Nephron progenitor cell (in vitro differentiated cells): ENCODE measurements at places on chromosomes 13 and 19.

- peak; percentile 12 for DNase-seq
Measured at GRCh38 chr13:37640499-37640898, 41.9 kb upstream of the POSTN start.

- DNase-seq = no peak
Measured at GRCh38 chr19:15696654-15697194, 23.8 kb downstream of the CYP4F12 start.

DNA sequence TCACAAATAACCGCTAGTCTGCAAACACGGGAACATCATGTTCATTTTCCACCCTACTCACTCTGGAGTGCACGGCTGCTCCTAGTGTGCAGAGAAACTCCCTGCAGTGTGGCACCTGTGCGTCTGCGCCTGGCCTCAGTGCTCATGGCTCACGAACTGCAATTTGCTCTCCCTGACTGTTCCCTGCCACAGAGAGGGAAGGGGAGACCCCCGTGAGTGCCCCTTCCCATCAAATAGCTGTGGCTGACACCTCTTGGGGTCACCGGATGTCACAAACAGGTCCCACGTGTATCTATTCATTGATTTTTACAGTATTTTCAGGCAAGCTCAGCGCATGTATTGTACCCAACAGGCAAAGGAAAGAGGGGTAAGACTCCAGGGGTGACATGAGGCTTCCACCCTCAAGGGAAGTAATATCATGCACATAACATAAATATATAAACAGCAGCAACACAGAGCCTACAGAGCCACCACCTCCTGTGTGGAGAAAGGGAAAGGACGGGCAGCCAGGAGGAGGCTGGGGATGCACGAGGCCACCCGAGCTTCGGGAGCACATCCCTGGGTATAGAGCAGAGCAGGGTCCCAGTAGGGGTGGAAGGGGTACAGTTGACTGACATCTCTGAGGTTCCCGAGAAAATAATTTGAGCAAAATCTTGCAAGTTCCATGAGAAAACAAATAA lies 140.3 kb upstream of the SOX1 start:
- DNase-seq = no peak

- DNase-seq = no peak
Measured at GRCh38 chr13:105847527-105848291, 687.8 kb downstream of the EFNB2 start.

- no peak for DNase-seq
Measured at GRCh38 chr13:98500963-98501421, 75.9 kb downstream of the STK24 start.

GRCh38 chr19:37691881-37692504 lies 27.6 kb downstream of the ZNF607 start:
- DNase-seq = peak; percentile 66

- DNase-seq = no peak
Measured at GRCh38 chr13:107675847-107676550, 539.3 kb downstream of the LIG4 start.

GRCh38 chr13:72390909-72391308 lies 336.5 kb downstream of the MZT1 start:
- DNase-seq = no peak

DNA sequence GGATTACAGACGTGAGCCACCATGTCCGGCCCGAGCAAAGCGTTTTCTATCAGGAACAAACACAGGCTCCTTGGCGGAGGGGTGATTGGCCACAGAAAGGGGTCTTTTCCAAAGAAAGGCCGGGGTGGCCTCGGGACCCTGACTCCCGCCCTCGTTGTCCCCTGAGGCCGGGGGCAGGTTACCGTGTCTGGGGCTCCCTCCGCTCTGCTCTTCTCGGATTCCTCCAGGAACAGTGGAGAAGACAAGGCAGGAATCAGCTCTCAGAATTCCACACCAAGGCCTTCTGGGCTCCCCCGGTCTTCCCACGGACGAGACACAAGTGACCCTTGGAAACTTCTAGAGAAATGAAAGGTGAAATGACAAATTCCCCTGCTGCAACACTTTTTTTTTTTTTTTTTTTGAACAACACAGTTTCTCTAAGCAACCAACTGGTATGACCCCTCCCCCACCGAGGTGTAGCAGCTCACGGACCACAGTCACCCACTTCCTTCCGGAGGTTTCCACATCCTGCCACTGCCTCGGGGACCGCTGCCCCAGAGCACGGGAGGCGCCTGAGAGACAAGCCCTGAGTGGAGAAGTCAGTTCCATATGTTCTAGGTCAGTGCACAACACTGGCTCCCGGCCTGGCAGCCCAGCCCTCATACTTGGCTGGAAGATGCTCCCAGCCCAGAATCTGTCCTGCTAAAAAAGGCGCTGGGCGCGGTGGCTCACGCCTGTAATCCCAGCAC lies 11.0 kb downstream of the MOB3A start:
- no peak for DNase-seq

- DNase-seq = no peak
Measured at GRCh38 chr13:49897713-49898112, 38.4 kb downstream of the SPRYD7 start.

- no peak for DNase-seq
Measured at GRCh38 chr19:7018828-7019227, 2.4 kb downstream of the MBD3L2B start.

- DNase-seq = no peak
Measured at GRCh38 chr13:113978741-113979481, 5.0 kb upstream of the C13orf46 start.

DNA sequence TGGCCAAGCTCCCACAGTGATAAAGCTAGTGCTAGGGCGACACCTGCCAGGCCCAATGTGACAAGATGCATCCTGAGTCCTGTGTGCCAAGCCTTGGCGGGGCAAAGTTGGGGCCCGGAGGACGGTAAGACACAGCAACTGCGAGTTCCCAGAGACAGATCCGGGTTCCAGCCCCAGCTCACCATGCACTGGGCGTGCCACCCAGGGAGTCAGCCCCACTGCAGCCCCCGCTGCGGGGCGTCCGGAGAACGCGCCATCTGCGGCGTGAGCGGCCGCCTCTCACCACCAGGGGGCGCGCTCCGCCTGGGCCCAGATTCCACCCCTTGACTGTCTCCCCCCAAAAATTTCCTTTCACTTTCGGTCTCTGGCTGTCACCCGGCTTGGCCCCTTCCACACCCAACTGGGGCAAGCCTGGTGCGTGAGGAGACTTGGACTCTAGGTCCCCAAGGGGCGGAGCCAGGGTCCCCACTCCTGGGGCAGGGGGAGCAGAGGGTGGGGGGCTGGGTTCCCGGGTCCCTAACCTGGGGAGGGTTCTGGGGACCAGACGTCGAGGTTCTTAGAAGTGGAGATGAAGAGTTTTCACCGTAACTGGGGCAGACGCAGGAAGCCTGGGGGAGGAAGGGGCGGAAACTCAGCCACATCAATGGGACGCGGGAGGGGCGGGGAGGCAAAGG lies at the start of gene FLT3LG:
Gene FLT3LG (plus strand): TSS at position 348 of the 674 bp plus-strand sequence. CDS start 425 bp downstream, outside the sequence.
- peak; percentile 73 for DNase-seq

GRCh38 chr13:98033277-98034247 lies 80.1 kb downstream of the IPO5 start:
- DNase-seq = peak; percentile 36

GRCh38 chr13:110220471-110220870 lies 86.5 kb downstream of the COL4A1 start:
- no peak for DNase-seq

DNA sequence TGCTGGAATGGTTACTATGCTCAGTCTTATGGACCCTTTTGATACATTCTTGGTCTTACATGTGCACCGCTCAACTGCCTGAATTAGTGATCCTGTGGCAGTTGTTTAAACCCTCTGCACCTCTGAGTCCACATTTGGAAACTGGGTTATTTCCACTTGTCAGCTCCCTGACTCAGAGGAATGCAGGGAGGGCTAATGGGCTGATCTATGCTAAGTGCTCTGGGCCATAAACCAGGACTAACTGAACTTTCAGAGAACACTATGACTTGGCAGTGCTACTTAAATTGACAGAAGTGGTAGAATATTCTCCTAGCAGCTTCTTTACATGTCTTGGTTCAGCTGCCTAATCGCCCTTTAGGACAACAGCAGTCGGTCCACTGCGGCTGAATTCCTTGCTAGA lies 26.8 kb upstream of the MED4 start:
- DNase-seq = peak; percentile 8

DNA sequence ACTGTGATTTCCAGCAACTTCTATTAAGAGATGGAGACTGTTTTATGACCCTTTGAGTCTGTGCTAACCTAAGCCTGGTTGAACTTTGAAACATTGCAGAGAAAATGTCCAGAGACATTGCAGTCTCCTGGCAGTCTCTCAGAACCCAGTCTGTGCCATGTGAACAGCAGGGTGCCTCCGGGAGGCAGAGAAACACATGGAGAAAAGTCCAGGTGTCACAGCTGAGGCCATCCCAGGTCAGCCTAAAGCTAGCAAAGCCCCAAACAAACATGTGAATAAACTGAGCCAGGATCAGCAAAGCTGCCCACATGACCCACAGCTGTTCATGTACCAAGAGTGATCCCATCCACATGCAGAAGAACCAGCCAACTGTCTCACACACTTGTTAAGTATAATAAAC lies 7.8 kb downstream of the CYP4F11 start:
- no peak for DNase-seq

- no peak for DNase-seq
Measured at GRCh38 chr13:51921790-51922740, 60.3 kb downstream of the CCDC70 start.

GRCh38 chr19:55255618-55256423 lies 3.0 kb downstream of the PPP6R1 start:
- DNase-seq = peak; percentile 33

- DNase-seq = no peak
Measured at GRCh38 chr13:112114391-112114790, 47.4 kb downstream of the SOX1 start.

DNA sequence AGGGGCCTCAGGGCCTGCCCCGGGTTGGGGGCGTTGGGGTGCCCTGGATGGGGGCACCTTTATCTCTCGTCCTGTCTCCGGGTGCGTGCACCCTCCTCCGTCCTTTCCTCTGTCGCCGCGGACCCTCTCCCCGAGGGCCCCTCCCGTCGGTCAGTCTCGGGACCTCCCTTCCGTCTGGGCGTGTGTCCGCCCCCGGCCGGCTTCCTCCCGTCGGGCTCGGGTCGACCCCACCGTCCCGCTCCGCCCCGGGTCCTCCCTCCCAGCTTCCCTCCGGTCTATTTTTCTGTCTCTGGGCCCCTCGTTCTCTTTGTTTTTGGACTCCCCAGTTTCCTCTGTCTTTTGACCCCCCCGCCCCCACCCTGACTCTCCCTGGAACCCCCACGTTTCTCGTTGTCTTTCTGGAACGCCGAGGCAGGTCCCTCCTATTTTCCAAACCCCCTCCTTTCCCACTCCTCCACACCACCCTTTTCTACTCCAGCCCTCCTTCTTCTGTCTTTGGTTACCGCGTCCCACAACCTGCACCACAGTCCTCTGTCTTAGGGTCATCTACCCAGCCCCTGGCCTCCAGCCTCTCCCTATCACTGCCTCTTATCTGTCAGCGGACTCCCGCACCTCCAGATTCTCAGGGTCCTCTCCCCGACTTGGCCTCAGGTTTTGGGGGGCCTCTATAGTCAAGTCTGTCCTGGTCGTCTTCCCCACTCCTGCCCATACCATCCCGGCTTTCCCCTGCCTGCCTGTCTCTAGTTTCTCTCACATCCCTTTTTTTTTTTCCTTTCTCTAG lies 757 bp downstream of the EGLN2 start:
- peak; percentile 58 for DNase-seq

- DNase-seq = no peak
Measured at GRCh38 chr19:16328824-16329482, 4.3 kb downstream of the KLF2 start.

DNA sequence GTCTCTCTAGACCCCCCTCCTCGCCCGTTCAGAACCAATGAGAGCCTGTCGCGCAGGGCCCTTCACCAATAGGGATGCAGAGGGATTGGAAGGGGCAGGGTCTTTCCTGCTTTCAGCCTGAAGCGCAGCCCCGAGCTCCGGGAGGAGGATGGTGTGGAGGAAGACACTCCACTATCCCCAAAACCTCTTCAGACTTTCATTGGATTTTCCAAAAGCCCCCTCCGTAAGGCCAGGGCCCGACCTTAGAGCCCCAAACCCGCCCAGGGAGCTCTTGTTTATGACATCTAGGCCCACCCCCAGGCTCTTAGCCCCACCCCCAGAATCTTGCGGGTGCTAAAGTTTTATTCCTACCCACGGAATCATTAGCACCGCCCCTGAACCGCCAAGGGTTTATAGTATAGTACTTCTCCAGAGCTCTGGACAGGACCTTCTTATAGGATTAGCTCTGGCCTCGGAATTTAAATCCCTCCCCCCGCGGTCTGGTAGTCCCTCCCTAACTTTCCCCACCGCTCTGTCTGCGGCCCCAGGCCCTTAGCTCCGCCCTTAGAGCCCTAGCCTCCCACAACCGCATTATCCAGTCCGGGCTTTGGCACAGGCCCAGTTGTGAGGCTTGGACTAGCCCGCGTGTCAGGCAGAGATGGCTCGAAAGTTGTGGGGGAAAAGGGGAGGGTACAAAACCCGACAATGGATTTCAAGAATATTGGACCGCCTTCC lies 6.6 kb upstream of the EML2 start:
- DNase-seq = peak; percentile 77

DNA sequence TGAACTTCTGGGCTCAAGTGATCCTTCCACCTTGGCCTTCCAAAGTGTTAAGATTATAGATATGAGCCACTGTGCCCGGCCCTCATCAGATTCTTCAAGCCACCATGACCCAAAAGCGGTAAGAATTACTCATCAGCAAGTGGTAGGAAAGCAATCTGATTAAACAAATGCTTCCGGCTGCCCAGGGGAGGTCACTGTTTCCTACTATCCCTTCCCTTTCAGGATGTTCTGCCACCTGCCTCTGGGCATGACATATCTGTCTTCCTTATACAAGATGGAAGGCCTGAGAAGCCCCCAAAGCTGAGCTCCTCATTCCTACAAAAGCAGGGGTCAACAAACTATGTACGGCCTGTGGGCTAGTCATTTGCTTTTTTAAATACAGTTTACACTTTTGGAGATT lies 7.0 kb downstream of the ABHD8 start:
- no peak for DNase-seq

DNA sequence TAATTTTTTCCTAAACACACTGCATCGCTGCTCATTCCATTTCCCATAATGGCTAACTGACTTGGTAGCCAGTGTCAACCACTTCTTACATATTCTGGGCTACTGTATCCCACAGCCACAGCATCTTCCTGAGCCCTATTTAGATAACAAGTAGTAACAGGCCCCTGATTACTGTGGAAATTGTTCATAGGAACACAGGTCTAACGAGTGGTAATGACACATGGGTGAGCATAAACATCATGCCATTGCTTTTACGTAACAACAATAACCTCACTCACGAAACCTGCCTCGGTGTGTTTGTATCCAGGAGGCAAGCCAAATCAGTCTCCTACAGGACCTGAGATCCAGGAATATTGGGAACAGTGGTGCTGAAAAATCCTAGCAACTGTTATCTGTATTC lies 438.6 kb downstream of the KLF5 start:
- DNase-seq = no peak

- DNase-seq = no peak
Measured at GRCh38 chr13:108154421-108154858, 60.9 kb downstream of the LIG4 start.

GRCh38 chr13:107493266-107493665 lies 722.1 kb downstream of the LIG4 start:
- no peak for DNase-seq
